Activated CD4-positive, alpha-beta T cell treated with anti-CD3 and anti-CD28 coated beads, Interleukin-2, amount 10 ng/mL, durations not matched to agents 7 days and 5 days (primary cell): ENCODE measurements at places on chromosomes 16 and 17. TPM values are rescaled to one million over a fixed set of nuclear protein-coding genes. Genes with fewer than 3 reads are reported as not detected.

Gene FBXO39
- total RNA-seq = 8.9 TPM

DNA sequence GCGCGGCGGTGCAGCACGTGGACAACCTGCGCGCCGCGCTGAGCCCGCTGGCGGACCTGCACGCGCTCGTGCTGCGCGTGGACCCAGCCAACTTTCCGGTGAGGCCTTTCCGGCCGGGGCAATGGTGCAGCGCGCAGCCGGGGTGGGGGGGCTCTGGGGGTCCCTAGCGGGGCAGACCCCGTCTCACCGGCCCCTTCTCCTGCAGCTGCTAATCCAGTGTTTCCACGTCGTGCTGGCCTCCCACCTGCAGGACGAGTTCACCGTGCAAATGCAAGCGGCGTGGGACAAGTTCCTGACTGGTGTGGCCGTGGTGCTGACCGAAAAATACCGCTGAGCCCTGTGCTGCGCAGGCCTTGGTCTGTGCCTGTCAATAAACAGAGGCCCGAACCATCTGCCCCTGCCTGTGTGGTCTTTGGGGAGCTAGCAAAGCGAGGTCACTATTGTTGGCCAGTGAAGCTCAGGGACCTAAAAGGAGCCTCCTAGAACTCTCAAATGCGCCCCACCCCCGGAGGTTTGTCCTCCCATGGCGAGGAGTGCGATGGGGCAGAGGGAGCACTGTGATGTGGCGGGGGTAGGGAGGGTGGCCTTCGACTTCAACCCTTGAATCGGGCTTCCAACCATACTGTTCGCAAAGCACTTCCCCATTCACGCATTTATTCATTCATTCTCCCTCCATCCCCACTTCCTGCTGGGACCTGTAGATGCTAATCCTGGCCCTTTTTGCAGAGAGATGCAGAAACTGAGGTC, 770 bp downstream of the HBM start:
- no peak for DNase-seq

DNA sequence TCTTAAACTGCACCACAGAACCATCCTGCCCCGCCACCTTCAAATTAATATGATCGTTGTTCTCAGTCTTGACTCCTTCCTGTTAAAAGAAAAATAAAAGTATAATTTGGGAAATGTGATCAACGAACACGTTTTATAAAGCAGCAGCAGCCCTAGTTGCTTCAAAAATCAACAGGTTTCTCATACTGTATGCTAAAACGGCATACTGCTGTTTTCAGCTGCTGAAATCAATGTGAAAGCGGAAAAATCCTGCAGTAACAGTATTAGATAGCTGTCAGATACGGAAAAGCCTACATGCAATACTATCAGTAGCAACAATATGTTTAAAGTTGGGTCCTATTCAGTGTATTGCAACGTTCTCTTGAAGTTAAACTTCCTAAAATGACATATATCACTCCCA, 1.6 kb downstream of the SUMO2 start:
- DNase-seq = no peak

Gene HS3ST2
- not detected for total RNA-seq

- no peak for DNase-seq
Observed at GRCh38 chr16:75345711-75346110, 87.6 kb downstream of the CFDP1 start.

GRCh38 chr16:71205482-71206131, 24.9 kb downstream of the HYDIN start:
- DNase-seq = no peak

DNA sequence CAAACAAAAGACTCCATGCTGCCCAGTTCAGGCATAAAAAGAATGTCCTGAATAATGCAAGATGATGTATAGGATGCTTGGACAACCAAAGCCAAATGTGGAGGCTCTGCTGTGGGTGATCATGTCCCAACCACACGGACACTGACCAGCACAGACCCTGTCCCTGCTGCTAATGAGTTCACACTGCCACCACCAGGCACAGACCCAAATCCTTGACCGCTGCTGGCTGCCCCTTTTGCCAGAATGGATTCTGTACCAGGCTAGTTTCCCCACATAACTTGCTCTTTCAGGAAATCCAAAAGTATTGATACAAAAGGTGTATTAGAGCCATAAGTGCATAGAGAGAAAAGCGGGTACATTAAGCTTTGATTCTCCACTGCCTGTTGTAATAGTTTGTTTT, 60.9 kb downstream of the XYLT1 start:
- no peak for DNase-seq

Gene MT3
- 3.0 TPM for total RNA-seq

DNA sequence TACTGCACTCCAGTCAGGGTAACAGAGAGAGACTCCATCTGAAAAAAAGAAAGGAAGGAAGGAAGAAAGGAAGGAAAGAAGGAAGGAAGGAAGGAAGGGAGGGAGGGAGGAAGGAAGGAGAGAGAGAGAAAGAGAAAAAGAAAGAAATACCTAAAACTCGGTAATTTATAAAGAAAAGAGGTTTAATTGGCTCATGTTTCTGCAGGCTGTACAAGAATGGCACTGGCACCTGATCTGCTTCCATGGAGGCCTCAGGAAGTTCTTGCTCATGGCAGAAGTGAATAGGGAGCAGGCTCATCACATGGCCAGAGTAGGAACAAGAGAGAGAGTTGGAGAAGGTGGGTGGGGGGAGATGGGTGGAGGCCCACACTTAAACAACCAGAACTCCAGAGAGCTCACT, 215.2 kb upstream of the IRX3 start:
- no peak for DNase-seq
